ENCODE measurements at places on chromosomes 12 and 14.

DNA sequence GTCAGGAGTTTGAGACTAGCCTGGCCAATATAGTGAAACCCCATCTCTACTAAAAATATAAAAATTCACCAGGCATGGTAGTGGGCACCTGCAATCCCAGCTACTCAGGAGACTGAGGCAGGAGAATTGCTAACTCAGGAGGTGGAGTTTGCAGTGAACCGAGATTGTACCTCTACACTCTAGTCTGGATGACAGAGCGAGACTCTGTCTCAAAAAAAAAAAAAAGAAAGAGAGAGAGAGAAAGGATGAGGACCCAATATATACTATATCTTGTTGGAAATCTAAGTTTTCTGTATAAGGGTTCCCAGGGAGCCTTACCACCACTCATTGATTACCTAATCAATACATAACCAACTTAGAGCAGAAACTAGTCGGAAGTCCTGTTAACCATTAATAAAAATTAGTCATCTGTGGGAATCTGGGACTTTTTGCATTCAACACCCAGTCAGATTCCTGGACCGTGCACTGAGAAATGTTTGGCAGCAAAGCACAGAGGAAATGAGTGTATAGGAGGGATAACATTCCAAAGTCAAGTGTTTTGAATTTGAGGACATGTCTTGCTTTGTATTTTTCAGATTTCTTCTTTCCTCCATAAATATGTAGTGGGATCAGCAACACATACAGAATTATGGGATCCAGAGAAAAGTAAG is 44.8 kb upstream of the NR2C1 start:
- no peak for DNase-seq

DNA sequence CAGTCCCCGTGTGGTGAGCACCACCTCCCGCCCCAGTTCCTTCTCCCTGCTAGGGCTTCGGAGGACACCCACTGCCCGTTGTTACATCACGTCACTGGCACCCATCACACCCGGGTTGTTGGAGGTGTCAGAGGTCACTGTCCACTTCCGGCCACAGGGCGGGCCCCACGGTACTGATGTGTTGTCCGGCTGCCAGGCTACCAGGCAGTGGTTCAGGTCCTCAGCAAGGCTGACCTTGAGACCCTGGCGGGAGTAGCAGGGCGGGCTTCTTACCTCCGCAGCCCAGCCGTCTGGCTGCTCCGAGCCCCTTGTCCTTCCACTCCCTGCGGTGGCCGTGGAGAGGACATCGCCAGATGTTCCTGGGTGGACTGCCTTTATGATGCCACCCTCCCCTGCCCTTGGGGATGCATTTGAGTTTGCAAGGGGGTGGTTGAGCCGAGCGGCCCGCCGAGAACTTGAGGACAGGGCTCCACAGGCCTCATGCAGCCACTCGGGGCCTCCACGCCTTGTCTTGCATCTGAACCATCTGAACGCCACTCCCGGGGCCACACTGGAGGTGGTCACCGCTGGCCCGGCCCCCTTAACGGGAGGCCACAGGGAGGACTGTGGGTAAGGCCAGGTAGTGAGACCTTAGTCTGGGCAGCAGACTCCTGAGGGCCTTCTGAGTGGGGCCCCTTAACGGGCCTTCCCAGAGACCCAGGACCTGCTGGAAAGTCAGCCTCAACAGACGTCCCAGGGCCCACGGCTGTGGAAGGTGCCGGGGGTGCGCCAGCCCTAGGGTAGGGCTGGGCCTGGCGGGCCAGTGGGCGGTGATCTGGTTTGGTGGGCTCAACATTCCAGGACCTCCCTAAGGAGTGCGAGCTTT is 27.1 kb upstream of the PLD4 start:
- DNase-seq = no peak

DNA sequence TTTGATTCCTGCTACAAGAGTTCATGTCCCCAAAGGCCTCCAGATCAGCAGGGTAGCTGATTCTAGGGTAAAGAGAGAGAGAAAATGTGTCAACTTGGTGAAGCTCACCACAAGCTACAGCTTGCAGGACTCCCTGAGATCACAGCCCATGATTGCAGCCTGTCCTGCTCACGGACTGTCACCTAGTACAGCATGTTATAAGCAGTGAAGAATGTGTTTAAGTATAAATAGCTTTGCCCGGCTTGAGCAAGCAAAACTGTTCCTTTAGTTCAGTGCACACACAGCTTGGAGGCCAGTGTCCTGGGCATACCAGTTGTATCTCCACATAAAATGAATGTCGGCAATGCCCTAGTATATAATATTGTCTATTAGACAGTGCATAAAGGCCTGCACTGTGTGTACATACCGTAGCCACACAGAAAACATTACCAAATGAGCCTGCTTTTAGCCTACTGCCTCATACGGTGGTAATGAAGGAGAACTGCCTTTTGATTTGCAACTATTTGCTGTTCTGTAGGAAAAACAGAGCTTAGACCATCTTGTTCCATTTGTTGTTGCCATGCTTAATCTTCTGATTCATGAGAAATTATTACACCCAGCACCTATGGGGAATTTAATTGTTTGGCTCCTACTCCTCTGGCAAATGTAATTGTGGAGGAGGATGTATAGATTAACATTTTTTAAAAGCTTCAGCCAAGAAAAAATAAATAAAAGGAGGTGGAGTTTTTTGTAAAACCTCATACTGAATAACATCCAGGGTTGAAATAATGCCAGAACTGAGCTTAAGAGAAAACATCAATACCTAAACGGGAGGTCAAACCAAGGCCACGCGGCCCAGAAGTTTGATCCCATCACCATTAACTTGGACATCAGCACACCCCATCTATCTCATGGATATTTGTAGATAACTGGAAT is 108.1 kb upstream of the G2E3 start:
- no peak for DNase-seq

GRCh38 chr12:71871116-71871515 is 31.6 kb downstream of the TBC1D15 start:
- no peak for DNase-seq

- DNase-seq = no peak
Observed at GRCh38 chr12:41715256-41715655, 429.4 kb downstream of the GXYLT1 start.

DNA sequence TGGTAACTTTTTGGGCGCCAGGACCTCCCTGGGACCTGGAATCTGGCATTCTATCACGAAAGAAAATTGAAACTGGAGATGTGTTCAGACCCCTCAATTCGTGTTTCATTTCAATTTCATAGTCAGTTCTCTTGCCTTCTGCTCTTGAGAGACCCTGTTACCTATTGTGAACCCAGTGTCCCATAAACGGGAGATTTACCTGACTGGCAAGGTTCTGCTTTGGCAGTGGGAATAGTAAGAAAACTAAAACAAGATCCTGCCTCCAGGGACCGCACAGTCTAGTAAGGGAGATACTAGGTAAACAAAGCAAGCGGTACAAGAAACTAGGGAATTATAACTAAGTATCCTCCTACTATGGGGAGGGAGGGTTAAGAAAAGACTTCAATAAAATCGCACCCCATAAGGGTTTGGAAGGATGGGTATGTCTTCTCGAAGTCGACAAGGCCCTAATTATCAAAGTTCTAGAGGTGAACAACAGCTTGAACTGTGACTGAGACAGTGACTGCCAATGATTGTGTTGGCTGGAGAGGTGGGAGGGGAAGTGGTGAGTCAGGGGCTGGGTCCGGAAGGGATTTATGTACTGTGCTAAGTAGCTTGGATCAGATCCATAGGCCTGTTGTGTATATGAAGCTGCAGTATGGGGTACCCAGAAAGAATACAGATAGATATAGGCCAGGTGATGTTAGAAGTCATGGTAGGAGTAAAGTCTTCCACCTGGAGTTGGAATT is 754 bp downstream of the ACSS3 start:
- DNase-seq = no peak

DNA sequence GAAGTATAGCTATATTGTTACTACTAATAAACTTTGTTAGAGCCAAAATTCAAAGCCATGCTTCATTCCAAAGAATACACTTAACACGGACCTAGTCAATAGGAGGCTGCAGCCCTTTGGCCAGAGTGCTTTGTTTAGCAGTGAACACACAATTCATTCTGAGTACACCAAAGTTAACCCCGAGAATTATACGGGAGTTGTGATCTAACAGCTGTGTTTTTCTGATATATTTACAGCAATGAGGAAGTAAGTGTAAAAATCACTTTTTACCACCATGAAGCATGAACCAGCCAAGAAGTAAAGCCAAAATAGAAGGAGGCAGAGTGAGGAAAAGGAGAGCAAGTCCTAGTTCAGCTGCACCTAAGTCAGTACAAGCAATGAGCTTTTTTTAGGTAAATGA is 156.8 kb upstream of the PDE3A start:
- no peak for DNase-seq

GRCh38 chr14:104931771-104932675 is 7.3 kb downstream of the PLD4 start:
- DNase-seq = no peak

DNA sequence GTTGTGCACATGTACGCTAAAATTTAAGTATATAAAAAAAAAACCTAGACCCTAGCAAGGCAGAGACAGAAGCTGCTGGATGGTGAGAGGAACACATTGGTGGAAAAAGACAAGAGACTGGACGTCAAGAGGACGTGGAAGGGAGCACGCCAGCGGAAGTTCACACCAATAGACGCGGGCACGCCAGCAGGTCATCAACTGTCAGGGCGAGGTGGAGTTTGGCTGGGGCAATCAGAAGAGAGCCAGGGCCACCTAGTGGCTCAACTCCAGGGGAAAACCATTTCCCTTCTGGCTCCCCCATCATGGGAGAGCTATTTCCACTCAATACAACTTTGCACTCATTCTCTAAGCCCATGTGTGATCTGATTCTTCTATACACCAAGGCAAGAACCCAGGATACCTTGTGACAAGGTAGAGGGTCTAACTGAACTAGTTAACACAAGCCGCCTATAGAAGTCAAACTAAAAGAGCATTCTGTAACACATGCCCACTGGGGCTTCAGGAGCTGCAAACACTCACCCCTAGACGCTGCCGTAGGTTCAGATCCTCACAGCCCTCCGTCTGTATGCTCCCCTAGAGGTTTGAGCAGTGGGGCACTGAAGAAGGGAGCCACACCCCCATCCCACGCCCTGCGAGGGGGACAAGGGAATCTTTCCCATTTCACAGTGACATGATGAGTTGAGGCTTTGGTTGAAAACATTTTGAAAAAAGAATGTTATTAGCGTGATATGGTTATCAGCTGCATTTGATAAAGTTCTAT is 702.7 kb downstream of the TMTC2 start:
- DNase-seq = no peak

- no peak for DNase-seq
Observed at GRCh38 chr14:89908712-89909450, 45.6 kb downstream of the EFCAB11 start.

- no peak for DNase-seq
Observed at GRCh38 chr12:102960766-102961465, 3.4 kb downstream of the ASCL1 start.

DNA sequence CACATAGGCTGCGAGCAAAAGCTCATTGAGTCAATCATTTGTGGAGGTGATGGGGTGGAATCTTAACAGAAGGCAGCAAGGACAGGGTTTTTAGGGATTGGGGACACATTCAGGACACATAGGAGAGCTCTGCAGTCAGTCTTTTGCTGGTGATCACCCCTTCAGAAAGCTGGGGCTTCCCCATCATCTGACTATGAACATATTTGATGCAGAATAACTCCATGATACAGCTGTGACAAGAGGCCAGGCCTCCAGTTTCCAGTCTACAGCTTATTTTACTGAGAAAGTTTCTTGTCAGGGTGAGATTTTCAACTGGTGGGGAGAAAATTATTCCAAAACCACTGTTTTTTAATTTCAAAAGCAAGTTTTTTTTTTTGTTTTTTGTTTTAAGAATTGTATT is 134.2 kb downstream of the TMEM30B start:
- DNase-seq = no peak

DNA sequence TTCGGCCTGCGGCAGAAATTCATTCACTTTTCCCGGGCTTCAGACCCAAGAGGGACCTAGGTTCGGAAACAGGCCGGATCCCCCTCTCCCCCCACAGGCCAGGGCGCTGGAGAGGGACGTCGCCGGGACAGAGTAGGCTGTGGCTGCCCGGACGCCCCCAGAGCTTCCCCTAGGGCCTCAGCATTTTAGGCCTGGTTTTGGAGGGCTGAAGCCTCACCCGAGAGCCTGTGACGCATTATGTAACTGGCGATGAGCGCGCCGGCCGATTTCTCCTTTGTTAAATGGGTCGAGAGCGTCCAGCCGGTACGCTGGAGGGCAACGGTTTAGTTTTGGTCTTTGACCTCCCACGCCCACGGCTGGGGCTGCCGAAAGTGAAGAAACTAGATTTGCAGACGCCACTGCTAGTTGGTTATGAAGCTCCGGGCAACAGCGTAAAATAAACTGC is 657 bp downstream of the PEBP1 start:
- no peak for DNase-seq

DNA sequence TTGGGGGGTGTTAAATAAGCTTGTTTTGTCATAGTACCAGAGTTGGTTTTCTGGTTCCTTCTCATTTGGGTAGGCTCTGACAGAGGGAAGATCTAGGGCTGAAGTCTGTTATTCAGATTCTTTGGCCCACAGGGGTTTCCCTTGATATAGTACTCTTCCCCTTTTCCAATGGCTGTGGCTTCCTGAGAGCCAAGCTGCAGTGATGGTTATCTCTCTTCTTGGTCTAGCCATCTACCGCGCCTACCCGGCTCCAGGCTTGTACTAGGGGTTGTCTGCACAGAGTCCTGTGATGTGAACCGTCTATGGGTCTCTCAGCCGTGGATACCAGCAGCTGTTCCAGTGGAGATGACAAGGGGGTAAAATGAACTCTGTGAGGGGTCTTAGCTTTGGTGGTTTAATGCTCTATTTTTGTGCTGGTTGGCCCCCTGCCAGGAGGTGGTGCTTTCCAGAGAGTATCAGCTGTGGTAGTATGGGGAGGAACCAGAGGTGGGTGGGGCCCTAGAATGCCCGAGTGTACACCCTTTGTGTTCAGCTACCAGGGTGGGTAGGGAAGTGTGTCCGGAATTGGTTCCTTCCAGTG is 209.7 kb downstream of the GPHN start:
- no peak for DNase-seq

DNA sequence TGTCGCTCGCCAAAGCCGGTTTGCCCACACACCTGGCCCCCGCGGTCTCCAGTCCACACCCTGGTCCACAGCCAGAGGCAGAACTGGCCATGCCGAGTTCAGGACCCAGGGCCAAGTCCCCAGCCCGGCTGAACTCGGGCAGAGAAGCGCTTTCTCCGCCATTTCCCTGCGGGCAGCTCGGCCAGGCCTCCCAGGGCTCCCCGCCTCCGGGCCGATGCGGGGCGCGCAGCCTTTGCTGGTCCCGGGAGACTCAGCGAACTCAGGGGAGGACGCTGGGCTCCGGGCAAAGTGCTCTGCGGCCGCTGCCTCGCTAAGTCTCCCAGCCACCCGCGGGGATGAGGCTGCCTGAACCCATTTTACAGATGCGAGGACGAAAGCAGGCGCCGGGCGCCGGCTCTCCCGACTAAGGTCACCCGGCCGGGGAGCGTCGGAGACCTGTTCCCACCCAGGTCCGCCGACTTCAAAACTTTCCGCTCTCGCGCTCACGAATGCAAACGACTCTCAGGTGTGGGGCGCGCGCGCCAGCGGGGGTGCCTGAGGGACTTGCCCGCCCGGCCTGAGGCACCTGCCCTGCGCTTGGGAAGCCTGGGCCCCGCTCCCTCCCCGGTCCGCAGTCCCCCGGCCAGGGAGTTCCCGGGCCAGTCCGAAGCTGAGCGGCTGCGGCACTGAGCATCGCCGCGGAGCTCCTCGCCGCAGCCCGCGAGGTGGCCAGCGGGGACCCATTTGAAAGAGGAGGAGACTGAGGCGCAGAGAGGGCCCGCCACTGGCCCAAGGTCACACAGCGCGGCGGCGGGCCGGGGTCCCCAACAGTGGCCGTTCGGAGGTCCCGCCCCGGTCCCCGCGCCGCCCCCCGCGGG is 627 bp downstream of the TESC start:
- DNase-seq = peak; percentile 7

All from T-helper 9 cell (primary cell).